Spinal cord (tissue), 10 donors: ENCODE measurements at places on chromosomes 1 and 21.

GRCh38 chr1:190453550-190453949, 24.1 kb downstream of the BRINP3 start:
- no peak for DNase-seq

DNA sequence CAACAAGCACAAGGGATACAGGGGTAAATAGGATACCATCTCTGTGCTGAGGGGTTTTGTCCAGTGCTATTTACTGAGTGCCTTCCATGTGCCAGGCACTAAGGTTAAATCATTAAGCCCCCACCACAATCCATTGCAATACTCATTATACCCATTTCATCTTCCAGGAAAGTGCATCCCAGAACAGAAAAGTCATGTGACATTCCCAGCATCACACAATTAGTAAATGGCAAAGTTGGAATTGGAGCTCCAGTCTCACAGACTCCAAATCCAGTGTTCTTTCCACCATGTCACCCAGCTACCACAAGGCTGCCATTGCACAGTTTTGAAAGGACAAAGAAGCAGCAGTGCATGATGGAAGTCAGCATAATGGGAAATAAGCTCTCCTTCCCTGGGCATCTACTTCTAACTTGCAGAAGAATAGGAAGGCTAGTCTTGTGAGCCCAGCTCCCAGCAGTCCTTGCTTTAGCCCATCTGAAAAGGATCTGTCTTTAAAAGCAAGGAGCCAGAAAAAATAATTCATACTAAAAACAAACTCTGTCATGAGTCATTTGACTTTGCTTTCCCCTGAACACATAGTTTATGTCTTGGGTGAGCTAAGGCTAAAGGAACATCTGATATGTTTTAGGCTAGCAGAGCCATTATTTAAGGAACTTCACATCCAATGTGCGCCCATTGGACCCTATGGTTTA, 111.4 kb upstream of the HOOK1 start:
- no peak for DNase-seq

DNA sequence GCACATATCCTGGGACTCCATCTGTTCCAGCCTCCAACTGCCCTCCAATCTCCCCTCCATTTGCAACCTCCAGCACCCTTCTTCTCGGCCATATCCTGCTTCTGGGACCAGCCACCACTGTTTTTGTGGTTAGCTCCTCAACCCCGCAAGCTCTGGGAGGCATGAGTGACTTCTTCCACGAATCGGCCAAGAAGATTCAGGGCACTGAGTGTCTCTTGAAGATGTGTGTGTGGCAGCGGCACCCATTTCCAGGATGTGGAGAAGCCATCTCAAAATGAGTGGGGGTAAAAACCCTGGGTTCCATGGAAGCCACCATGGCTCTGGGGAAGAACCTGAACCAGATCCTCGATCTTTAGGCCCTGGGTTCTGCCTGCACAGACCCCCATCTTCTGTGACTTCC, 194.6 kb downstream of the SLC45A1 start:
- no peak for DNase-seq

DNA sequence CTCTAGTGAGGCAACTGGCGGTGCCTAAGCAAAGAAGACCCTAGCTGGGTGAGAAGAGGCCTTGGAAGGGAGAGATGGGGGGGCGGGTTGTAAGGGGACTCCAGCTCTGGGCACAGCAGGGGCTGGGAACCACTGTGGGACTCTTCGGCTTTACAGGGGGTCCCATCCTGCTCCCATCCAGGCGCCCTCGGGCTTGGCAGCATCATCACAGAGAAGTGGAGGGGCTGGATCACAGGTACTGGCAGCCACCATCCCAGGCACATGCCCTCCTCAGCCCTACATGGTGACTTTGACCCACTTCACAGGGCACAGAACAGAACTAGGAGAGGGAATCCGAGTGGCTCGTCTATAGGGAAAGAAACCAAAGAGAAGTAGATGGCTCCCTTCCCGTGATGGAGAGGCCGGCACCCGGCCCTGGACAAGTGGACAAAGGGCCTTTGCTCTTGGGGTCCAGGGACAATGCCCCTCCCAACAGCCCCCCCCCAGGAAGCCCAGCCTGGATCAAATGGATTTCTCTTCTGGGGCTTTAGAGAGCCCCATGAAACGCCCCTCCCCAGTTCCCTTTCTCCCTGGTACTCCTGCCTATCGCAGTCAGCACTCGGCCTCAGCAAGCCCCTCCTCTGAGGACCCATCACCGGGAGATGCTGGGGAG, 54.0 kb upstream of the ECE1 start:
- DNase-seq = no peak

GRCh38 chr1:166031932-166032571, 134.7 kb downstream of the FAM78B start:
- DNase-seq = peak; percentile 59

DNA sequence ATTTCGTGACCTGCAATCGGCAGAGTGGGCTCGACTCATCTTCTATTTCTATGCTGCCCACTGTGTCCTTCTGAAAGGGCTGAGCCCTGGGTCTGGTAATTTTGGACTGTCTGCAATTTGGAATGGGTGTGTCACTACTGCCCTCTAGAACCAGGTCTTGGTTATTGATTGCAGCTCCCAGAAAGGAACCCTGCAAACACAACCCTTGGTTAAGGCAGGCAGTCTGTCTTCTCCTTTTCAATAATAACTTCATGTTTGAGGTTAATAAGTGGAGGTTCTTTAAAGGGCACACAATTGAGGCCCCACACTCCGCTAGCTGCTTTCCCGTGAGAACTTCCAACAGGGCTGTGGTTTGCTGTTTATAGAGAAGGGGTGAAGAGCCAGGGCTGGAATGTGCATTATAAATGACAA, 79.9 kb upstream of the LYST start:
- DNase-seq = no peak

DNA sequence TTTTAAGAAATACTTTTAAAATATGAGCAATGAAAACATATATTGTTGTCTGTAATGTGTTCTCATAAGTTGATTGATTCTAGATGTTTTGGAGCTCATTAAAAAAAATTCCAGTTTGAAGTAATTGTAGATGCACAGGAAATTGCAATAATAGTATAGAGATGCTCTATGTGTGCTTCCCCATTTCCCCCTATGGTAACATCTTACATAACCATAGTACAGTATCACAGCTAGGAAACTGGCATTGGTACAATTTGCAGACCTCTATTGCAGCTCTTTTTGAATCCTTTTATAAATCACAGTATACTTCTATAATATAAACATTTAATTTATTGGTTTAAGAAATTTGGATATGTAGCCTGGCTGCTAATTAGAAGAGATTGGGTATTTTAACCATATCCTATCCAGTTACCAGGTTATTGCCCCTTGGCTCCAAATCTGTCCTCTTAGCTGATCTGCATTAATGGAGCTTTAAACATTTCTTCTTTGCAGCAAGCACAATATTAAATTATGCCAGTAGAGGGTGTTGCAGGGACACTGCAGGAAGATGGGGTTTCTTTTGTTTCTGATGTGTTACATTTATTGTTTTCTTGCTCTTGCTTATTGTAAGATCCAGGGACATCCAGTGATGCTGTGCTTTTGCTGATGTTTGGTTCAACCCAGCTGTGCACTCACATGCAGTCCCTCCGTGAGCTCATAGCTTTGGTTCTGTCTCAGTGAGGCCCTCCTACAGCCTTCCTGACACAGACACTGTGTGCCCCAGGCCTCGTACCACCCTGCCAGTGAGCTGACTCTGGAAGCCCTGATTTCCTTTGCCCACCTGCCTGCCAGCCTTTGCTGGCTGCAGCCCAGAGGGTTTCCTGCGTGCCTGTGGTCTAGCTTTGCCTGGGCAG, 103.3 kb downstream of the RABGAP1L start:
- DNase-seq = peak; percentile 83

DNA sequence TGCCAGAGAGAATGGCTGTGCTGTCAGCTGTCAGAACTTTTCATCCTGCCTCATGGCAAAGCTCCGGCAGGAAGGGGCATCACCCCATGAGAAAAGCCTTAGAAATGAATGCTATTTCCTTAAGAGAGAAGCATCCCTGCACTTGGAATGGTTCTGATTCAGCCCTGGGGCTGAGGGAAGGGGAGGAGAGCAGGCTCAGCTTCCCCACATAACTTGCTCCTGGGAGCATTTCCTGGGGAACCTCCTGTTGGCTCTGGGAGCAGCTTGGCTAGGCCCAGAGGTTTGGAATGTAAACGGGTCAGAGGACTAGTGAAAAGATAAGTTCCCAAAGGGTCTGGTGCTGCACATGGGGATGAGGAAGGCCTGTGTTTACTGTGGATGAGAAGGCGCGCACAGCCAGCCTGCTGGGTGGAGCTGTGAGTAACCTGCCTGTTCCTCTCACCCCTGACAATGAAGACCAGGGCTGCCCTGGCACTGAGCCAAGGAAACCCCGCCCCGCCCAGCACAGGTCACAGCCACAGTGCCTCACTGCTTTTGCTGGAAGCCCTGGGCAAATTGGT, 5.0 kb downstream of the PRELP start:
- no peak for DNase-seq

DNA sequence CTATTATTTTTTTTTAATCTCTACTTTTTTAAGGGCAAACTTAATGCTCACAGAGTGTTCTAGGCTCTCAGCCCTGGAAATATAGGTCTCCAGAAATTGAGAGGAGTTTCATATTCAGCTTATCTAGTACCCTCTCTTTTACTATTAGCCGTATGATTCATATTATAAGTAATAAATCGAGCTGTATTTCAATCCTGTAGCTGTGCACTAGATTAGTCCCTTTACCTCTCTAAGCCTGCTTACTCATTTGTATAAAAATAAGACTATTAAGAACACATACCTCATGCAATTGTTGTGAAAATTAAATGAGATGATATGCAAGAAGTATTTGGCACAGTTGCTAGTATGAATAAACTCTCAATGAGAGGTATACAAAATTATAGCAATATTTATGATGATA, 128.2 kb upstream of the HOOK1 start:
- no peak for DNase-seq

GRCh38 chr1:25723250-25723880, 76.6 kb upstream of the SELENON start:
- DNase-seq = no peak

DNA sequence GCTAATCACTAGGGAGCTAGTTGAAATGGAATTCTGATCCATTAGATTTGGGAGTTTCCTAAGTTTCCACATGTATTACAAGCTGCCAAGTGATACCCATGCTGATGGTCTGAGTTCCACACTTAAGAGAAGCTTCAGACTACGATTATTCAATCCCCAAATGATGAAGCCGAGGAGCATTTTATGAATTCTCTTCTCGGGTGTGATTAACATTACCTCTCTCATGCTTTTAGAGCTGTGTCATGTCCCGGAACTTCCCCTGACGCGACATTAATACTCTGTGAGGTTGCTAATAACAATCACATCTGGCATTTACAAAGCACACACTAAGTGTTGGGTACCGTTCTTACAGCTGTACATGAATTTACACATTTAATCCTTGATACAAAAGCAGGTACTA, 63.0 kb downstream of the KCNJ15 start:
- no peak for DNase-seq

DNA sequence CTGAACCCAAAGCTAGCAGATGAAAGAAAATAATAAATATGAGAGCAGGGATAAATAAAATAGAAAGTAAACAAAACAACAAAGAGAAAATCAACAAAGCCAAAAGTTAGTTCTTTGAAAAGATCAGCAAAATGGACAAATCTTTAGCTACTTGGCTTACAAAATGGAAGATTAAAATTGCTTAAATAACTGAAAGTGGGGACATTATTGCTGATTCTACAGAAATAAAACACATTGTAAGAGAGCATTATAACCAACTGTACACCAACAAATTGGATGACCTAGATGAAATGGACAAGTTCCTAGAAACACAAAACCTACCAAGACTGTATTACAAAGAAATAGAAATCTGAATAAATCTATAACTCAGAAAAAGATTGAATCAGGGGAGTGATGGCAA, 238.3 kb upstream of the C1orf87 start:
- no peak for DNase-seq

DNA sequence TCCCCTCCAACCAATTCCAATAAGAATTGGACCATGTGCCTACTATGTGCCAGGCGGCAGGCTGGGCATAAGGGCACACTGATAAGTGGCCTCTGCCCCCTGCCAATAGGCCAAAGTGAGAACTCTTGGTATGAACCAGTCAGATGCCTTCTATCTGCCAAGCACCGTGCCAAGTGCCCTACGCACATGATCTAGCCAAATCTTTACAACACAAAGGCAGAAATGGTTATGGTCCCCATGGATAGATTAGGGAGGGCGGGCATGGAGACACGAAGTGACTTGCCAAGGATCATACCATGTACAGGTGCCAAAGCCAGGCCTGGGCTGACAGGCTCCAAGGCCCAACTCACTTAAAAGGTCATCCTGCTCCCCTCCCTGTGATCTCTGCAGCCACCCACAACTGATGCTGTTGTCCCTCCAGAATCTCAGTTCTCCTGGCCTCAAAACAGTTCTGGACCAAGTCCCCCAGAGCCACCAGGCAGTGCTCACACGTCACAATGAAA, 32.1 kb downstream of the CASZ1 start:
- DNase-seq = no peak

- DNase-seq = no peak
These were observed 113.1 kb downstream of the NTPCR start for GRCh38 chr1:233063462-233063861.

DNA sequence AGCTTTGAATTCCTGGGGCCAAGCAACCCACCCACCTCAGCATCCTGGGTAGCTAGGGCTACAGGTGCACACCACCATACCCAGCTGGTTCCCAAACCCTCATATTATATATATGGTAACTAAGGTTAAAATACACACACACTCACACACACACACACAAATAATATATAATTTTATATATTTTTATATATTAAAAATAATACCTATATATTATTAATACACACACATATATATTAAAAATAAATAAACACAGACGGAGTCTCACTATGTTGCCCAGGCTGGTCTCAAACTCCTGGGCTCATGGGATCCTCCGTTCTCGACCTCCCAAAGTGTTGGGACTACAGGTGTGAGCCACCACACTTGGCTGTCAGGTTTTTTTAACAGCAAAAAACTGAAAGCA, 31.9 kb downstream of the SCAF4 start:
- no peak for DNase-seq

DNA sequence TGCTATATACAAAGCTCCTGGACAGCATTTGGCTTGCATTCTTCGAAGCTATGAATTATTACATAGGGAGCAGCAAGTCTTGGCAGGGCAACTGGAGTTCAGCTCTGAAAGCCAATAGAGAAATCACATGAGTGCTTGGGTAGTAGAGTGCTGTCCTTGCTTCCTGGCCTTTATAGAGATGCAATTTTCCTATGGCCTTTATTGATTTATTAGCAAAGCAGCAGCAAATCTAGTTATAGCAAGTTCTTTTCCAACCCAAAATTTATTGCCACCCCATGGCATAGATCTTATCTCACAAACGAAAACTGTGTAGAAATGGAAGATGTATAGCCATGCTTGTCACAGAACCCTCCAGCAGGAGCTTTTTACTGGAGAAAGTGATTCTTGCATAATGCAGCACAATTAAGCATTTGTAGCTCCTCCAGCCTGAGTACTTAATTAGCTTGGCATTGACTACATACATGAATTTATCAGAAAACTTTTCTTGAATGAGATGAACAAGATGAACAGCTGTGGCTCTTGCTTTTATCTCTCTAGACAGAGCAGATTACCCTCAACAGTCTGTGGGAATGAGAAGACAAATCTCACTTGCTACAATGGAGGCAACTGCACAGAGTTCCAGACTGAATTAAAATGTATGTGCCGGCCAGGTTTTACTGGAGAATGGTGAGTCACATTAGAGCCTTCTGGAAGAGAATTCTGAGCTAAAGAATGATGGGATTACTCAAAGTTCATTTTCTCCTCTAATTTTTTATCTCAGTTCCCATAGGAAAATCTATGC, 170.1 kb downstream of the CRB1 start:
- peak; percentile 29 for DNase-seq
